ENCODE measurements at places on chromosomes 5 and 9.

DNA sequence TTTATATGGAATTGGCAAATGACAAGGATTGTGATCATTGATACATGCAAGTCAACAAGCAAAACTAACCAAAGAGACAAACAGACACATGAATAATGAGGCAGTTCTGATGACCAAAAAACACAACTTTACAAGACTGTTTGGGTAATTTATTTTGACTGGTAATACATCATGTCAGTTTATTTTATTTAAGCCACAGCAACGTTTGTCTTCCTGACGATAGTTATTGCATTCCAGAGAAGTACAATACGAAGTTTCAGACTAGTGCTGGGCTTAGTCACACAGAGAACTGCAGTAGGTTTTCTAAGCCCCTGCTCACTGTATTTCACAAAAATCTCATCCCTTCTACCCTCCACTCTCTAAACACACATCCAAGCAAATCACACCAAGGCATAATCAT is 514.2 kb downstream of the RAB3C start:
- no peak for ATAC-seq
- H3K27me3 ChIP-seq, result no peaks in the 10 kb centered on the region
- no peak overlapping the region for H3K4me3 ChIP-seq
- H3K36me3 ChIP-seq, result no peaks in the 10 kb centered on the region

DNA sequence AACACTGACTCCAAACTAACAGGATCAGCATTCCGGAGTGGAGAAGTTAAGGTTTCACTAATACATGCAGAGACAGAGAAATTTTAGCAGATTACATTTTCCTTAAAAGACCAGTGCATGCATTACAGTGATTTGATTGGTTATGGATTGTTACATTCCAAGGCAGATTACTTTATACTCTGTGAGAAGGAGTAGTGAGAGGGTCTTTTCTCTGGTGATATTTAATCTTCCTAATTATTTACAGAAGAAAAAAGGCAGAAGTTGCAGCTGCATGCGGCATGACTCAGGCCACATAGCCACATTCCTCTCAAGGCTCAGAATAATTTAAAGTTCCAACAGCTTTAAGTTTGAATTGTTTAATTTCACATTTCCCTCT is 53.0 kb upstream of the PDZD2 start:
- H3K27ac ChIP-seq, result no peak overlapping the region
- peaks cover 11% of the 10 kb centered on the region for H3K27me3 ChIP-seq
- H3K4me3 ChIP-seq, result no peak overlapping the region
- no peak for ATAC-seq
- no peaks in the 10 kb centered on the region for H3K36me3 ChIP-seq

GRCh38 chr9:124616961-124617360 is 109.8 kb upstream of the NR5A1 start:
- H3K36me3 ChIP-seq, result no peaks in the 10 kb centered on the region
- H3K4me1 ChIP-seq, result no peaks in the 10 kb centered on the region
- ATAC-seq, result no peak
- H3K27me3 ChIP-seq, result no peaks in the 10 kb centered on the region
- H3K4me3 ChIP-seq, result no peak overlapping the region

GRCh38 chr9:21558615-21559401 is 76.7 kb upstream of the IFNE start:
- ATAC-seq, result no peak
- peak overlapping the region; percentile 56 for H3K4me3 ChIP-seq
- no peak overlapping the region for H3K27ac ChIP-seq
- peaks cover 69% of the 10 kb centered on the region for H3K27me3 ChIP-seq
- no peaks in the 10 kb centered on the region for H3K36me3 ChIP-seq

- no peak overlapping the region for H3K4me3 ChIP-seq
- H3K27me3 ChIP-seq, result peaks cover 13% of the 10 kb centered on the region
- ATAC-seq, result no peak
- no peaks in the 10 kb centered on the region for H3K4me1 ChIP-seq
Observed at GRCh38 chr5:112436144-112436543, 17.1 kb upstream of the EPB41L4A start.

DNA sequence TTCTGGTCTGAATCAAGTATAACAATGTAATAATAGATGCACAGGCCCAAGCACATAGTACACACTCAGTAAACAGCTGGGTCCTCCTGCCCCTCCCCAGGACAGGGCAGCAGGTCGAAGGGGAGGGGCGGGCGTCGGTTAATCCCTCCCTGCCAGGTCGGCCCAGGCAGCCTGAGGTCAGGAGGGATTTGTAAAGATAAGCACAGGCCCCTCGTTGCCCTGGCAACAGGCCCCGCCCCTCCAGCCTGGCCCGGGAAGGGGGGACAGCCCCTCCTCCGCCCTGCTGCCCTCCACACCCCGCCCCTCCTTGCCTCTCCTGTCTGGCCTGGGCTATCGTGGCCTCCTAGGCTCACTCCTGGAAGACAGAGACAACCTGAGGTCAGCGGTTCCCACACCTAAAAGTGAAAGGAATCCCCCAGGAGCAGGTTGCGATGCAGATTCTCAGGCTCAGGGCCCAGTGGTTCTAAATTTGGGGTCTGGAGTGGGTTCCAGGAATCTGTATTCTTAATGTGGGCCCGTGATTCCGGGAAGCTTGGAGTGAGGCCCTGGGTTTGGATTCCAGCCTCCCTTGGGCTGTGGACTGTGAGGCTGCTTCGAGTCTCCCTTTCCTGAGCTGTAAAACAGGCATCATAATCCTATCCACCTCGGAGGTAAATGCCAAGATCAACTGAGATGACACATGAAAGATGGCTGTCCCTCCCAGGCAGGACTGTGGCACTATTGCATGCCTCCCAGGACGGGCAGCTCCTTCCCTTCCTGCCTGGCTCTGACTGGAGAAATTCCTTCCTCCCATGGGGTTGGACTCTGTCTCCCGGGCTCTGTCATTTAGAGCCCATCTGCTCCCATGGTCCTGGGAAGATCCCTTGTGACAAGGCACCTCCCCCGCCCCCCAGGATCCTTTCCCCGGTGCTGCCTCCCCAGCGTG is 4.4 kb downstream of the CRB2 start:
- no peak for ATAC-seq
- H3K27ac ChIP-seq, result no peak overlapping the region
- H3K36me3 ChIP-seq, result no peaks in the 10 kb centered on the region
- no peak overlapping the region for H3K4me3 ChIP-seq
- H3K27me3 ChIP-seq, result peaks cover 13% of the 10 kb centered on the region

- peaks cover 20% of the 10 kb centered on the region for H3K36me3 ChIP-seq
- ATAC-seq, result no peak
- H3K4me1 ChIP-seq, result no peaks in the 10 kb centered on the region
- no peaks in the 10 kb centered on the region for H3K27me3 ChIP-seq
Observed at GRCh38 chr9:133856798-133857197, 118.6 kb upstream of the SARDH start.

GRCh38 chr5:178247481-178248456 is 15.2 kb upstream of the PHYKPL start:
- H3K27me3 ChIP-seq, result peaks cover 14% of the 10 kb centered on the region
- H3K4me1 ChIP-seq, result no peaks in the 10 kb centered on the region
- ATAC-seq, result no peak
- no peak overlapping the region for H3K4me3 ChIP-seq

GRCh38 chr5:171336521-171337209 is 27.6 kb downstream of the TLX3 start:
- no peaks in the 10 kb centered on the region for H3K36me3 ChIP-seq
- peaks cover 87% of the 10 kb centered on the region for H3K27me3 ChIP-seq
- peaks cover 12% of the 10 kb centered on the region for H3K4me1 ChIP-seq
- peak; percentile 25 for ATAC-seq
- peak overlapping the region; percentile 42 for H3K4me3 ChIP-seq

DNA sequence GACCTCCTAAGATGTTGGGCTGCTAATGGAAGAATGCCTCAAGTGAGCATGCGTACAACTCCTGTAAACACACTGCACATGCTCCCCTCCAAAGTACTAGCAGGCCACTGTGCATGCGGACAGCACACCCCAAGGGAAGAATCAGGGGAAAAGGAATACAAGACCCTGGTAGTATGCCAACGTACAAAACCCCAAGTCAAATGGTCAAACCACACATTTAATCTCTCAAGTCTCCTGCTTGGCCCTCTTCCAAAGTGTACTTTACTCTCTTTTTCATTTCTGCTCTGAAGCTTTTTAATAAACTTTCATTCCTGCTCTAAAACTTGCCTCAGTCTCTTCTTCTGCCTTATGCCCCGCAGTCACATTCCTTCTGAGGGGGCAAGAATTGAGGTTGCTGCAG is 466.4 kb downstream of the DMRTA1 start:
- no peak overlapping the region for H3K4me3 ChIP-seq
- H3K27me3 ChIP-seq, result no peaks in the 10 kb centered on the region

GRCh38 chr9:77588271-77588937 is 59.7 kb downstream of the GNA14 start:
- H3K4me1 ChIP-seq, result peaks cover 10% of the 10 kb centered on the region
- H3K4me3 ChIP-seq, result no peak overlapping the region
- peak; percentile 61 for ATAC-seq
- no peaks in the 10 kb centered on the region for H3K27me3 ChIP-seq
- H3K36me3 ChIP-seq, result no peaks in the 10 kb centered on the region

DNA sequence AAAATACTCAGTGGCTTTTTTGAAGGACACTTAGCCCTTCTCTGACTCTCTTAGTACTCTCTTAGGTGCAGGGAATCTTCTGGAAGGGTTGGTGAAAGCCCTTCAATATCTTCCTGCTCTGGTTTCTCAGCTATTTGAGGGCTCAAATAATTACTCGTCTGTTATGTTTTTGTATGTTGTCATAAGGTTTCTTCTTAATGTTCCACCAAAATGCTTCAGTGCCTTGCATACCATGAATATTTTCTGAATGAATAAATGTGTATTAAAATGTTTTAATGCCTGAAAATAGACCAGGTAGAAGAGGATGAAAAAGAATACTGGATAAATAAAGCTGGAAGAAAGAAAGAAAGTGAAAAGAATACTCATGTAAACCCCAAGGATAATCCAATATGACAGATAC is 124.3 kb downstream of the STK32A start:
- H3K36me3 ChIP-seq, result no peaks in the 10 kb centered on the region
- H3K4me3 ChIP-seq, result no peak overlapping the region
- H3K4me1 ChIP-seq, result no peaks in the 10 kb centered on the region

DNA sequence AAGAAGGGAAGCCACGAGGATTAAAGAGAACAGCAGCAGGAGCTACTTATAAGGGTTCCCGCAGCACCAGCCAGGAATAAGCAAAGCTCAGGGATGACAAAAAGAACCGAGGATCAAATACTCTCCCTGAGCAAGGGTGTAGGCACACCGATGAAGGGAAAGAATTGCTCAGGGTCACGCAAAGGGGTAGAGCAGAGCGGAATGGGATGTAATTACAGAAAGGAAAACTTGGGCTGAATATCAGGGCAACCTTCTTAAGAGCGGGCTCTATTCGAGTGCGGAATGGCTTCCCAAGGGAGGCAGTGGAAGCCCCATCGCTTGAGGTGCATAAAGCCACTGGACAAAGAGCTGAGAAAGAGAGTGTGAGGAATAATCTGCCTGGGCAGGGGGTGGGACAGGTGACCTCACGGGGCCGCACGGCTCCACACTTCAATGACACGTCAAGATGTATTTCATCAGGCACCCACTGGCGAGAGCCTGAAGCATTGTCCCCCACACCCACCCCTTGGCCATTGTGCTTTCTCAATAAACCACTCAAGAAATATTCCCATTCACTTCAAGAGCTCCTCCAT is 162.2 kb downstream of the EBF1 start:
- ATAC-seq, result no peak
- no peaks in the 10 kb centered on the region for H3K36me3 ChIP-seq
- H3K4me3 ChIP-seq, result no peak overlapping the region
- H3K27me3 ChIP-seq, result peaks cover 6% of the 10 kb centered on the region

DNA sequence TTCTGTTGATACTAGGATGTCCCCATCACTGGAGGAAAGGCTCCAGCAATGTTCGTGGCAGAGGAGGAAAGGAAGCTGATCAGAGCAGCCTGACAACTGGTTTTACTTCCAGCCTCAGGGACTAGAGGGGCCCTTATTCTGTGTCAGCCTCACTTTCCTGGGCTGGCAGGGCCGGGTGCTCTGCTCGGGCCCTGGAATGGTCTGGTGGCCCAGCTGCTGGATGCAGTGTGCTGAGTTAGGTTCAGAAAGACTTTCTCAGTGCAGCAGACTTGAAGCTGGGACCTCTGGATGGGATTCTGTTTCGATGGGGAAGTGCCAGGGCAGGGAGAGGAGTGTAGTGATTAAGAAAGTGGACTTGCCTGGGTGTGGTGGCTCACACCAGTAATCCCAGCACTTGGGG is 81.0 kb downstream of the MACROH2A1 start:
- no peak overlapping the region for H3K4me3 ChIP-seq
- no peak for ATAC-seq
- H3K4me1 ChIP-seq, result no peaks in the 10 kb centered on the region
- H3K36me3 ChIP-seq, result no peaks in the 10 kb centered on the region
- no peak overlapping the region for H3K27ac ChIP-seq

DNA sequence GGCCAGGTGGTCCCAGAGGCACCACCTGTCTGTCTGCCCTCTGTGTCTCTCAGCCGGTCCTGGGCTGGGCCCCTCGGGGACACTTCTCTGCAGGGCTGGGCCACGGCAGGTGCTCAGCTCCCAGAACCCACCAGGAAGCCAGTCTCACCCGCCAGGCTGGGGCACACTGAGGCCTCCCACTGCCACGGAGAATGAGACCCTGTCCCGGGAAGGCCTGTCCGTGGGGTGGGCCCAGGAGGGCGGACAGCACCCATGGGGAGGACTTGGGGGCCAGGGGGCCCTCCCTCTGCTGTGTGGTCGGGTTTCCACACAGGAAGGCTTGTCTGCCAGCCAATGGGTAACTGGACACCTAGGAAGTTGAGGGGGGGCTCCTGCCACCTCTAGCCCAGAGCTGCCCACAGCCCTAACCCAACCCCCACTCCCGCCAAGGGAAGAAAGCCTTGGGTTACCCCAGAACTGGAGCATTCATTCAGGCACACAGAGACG is 4.1 kb upstream of the TUBB4B start:
- peaks cover 30% of the 10 kb centered on the region for H3K27me3 ChIP-seq
- H3K4me3 ChIP-seq, result no peak overlapping the region
- peaks cover 29% of the 10 kb centered on the region for H3K4me1 ChIP-seq
- peak overlapping the region; percentile 6 for H3K27ac ChIP-seq
- peaks cover 1% of the 10 kb centered on the region for H3K36me3 ChIP-seq
- no peak for ATAC-seq
